ENCODE measurements at places on chromosomes 7 and 10.

GRCh38 chr10:129096065-129096984 is 370.7 kb upstream of the MGMT start:
- peak; percentile 31 for DNase-seq

GRCh38 chr7:53111031-53111430 is 75.6 kb downstream of the POM121L12 start:
- DNase-seq: no peak

DNA sequence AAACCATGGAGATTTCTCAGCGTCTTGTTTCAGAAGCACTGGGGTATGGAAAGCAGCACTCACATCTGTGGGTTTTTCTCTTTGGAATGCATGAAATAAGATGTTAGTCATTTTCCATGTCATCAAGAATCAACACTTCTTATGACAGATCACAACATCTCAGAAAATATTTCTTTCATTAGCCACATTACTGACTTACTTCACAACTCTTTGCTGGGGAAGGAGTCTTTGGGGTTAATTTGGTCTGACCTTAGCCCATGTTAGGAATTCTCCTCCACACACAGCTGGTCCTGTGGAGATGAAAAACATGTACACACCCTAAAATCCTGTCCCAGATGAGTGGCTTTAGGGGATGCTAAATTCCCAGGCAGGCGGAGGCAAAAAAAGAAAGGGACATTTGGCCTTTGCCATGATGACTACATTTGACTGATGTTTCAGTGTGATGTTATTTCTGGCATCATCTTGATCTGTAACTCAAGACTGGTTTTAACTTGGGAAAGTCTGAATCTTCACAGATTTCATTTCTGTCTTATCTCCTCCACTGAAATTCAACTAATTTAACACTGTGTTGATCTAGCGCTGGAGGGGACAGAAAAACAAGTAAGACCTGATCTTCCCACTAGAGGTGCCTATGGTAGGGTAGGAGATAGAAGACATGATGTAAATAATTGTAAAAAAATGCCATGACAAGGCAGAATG is 363.2 kb downstream of the PRPF18 start:
- no peak for DNase-seq

DNA sequence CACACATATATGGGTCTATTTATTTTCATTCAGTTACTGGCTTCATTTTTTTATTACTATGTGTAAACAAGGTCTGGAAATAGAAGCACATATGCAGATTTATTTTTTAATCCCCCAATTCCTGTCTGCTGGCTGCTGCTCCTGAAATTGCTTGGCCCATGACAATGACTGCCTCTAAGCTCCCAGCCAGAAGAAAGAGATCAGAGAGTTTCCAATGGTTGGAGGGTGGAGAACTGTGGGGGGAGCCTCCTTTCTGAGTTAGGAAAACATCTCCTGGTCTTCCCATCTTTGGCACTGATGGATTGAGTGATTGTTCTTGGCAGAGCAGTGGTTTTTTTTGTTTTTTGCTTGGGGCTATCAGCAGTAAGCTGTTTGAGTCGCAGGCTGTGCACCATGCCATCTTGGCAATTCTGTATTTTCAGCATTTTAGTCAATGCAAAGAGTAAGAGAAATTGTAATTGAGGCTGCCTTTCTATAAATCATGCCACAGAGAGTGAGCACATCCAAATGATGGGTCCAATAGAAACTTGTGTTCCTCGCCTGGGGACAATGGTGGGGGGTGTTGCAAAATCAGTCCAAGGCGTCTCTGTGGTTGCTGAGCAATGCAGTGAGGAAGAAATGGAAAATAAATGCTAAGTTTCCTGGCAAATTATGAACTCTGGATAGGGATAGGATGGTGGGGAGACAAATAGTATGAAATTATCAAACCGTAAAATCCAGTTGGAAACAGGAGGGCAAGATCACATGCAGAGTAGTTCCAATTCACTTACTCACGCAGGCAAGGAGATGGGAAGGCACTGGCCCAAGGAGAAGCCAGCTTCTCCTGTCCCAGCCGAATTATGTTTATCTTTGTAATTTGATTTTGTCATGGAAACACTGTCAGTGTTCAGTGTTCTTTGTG is 382.4 kb downstream of the SORCS3 start:
- peak; percentile 18 for DNase-seq

- DNase-seq: no peak
These were observed 89.9 kb downstream of the PAXIP1 start for GRCh38 chr7:154912871-154913637.

- no peak for DNase-seq
These were observed 614.0 kb upstream of the AUTS2 start for GRCh38 chr7:68984306-68984705.

DNA sequence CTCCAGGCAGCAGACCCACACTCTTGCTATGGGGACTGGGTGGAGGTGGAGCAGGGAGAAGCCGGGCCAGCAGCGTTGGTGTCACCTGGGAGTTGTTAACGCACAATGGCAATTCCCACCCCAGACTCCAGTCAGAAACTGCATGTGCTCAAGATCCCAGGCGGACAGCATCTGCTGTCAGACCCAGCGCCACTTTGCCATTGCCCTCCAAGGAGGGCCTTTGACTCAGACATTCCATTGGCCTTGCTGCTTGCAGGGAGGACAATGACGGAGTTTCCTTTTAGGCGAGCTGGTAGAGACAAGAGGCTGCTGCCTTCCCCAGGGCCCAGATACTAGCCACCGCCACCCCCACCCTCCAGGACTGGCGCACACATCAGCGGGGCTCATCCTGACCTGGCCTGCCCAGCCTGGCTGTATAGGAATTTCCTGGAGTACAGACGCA is 34.5 kb downstream of the ZNF775 start:
- DNase-seq: no peak

GRCh38 chr10:116829711-116830110 is 19.6 kb upstream of the ENO4 start:
- DNase-seq: no peak

DNA sequence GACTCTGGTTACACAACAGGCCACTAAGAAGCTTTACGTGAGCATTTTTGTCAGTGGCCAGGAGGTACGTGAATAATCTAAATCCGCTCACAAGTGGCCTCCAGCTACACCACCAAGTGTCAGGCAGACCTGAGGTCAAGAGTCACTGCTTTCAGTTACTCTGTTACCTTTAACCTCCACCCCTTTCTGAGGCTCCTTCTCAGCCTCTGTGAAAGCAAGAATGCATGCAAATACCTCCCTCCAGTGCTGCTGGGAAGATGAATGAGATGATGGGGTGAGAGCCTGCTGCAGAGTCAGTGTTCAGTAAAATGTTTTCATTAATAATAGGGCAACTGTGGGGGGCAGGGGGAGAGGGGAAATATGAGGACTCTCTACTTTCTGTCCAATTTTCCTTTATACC is 11.2 kb downstream of the DDC start:
- DNase-seq: no peak

DNA sequence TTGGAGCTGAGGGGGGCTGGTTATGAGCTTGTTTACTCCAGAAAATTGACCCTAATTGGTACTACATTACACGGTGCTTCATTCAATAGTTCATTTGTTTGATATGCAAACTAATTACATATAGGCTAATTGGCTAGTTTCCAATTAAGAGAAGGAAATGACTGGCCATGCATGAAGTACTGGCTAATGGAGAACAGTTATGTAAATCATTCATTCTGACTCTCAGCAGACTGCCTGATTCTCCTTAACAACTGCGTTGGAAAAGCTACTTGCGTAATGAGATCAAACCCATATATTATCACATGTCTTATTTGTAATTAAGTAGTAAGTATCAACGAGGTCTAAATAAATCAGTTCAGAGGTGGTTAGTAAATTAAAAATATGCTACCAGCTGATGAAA is 81.8 kb upstream of the CTTNBP2 start:
- DNase-seq: no peak

DNA sequence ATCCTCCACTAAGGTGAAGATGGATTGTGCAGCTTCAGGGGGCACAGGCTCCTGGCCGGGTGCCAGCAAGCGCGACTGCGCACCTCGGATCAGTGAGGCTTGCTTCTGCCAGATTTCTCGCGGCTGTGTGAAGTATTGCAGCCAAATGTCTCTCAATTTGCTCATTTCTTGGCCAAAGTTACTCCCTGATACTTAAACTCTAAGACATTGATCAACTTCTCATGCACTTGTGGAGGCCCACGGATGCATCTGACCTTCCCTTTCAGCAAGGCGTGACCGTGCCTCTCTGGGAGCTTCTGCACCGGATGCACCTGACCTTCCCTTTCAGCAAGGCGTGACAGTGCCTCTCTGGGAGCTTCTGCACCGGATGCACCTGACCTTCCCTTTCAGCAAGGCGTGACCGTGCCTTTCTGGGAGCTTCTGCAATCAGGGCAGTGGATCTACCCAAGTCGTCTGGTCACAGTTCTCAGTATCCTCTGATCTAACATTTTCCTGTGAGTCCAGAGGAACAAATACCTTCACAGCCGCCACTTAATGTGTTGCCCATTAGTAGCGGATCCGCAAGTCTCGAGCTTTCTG is 248.3 kb downstream of the ADARB2 start:
- no peak for DNase-seq

- no peak for DNase-seq
These were observed 74.5 kb upstream of the LEP start for GRCh38 chr7:128166603-128167041.

DNA sequence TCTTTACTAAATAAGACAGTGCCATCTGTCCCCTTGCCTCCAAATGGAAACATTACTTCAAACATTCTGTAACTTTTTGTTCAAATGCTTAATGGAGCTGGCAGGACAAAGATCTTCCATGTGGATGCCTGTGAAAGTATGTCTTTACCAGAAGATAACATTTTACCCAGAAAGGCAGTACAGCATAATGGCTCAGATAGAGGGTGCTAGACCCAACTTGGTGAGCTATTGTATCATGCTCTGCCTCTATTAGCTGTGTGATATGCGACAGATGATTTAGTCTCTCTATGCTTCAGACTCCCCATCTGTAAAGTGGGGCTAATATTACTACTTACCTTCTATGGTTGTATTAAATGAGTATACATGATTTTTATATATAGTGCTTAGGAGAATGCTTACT is 8.8 kb upstream of the SMKR1 start:
- no peak for DNase-seq

GRCh38 chr7:104980440-104980839 is 33.6 kb upstream of the KMT2E start:
- no peak for DNase-seq

GRCh38 chr7:70005891-70006260 is 407.6 kb downstream of the AUTS2 start:
- no peak for DNase-seq

DNA sequence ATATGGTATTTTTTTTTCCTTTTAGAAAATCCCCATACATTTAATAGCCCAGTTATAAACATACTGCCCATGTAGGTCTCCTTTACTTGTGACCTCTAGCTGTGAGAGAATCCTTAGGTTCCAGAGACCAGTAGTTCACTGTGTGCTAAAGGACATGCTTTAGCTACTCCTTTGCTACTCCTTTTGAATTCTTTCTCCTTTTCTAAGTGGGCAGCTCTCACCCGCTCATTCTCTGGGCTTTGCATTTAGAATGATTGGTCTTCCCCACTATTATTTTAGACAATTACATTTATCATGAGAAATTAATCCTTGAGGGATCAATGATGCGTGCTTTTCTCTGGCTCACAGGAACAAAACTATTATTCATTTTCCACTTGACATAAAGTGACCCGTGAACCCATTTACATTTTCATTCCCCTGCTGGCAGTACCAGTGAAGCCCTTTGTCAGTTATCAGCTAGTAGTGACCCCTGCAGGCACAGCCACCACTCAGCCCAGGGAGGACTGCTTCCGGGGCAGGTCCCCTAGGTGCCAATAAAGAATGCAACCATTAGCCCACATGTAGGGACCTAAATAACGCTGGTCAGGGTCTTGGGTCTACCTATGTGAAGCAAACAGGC is 844.3 kb downstream of the CNTNAP2 start:
- DNase-seq: no peak

DNA sequence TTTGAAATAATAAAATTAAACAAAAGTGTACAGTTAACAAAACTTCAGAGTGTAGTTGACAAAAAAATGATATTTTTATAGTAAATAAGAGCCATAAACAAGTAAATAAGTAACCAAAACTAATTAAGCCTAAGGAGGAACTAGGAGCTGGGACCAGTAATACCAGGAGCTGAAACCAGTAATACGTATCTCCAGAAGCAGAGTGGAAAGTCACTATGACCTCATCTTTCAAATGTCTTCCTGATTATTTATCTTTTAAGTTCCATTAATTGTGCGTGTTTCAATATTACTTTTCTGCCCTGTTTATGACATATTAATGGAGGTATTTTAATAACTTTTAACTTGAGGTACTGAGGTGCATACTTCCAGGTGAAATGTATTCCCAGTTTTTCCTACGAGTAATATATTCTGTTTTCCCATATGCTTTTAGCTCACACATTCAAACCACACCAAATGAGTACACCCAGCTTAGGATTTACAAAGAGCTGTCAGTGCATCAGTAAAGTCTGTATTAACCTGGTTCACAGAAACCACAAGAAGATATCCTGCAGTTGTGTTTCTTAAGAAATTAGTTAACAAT is 283.7 kb upstream of the HGF start:
- DNase-seq: no peak

DNA sequence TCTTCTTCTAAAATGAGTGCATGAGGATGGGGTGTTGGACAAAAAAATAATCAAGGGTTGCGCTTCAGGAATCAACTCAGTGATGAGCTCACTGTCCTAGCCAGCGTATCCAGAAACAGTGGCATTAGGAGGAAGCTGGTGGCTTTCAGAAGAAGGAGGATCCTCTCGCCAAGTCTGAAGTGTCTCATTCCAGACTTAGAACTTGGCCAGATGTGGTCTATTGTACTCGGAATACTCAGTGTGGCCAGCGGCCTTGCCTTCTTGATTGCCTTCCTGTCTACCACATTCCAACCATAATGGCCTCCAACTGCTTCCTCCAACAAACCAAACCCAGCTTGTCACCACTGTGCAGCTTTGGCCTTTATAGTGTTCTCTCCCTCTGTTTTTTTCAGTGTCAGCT is 732.4 kb downstream of the KCNMA1 start:
- no peak for DNase-seq

GRCh38 chr10:1292611-1293031 is 236.4 kb downstream of the WDR37 start:
- no peak for DNase-seq

DNA sequence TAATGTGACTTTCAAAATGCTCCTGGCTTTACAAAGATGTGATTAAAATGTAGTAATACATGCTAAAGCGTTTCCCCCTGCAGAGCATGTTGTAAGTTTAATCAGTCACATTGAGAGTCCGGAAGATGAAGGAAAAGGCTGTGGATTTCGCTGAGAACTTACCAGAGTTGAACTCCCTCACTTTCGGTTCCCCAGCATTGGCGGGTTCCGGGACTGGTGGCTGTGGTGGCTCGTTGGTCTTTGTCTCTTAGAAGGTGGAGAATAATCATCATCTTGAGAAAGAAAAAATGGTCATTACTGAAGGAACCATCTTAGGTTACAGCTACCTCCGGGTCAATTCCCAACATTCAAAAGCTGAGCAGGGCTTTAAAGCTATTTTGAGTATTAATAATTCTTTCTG is 9.6 kb upstream of the NUPR2 start:
- no peak for DNase-seq

Measured in psoas muscle (tissue), 8 donors.